ENCODE measurements at places on chromosomes 3 and 15. TPM values are rescaled to one million over a fixed set of nuclear protein-coding genes. Genes with fewer than 3 reads are reported as not detected.

FGD5 gene
- total RNA-seq: 127 TPM

C3orf20 gene
- not detected for total RNA-seq

SETD5 gene
- total RNA-seq: 124 TPM

MUC13 gene
- total RNA-seq: not detected

CISH gene
- 0.33 TPM for total RNA-seq

ARRDC4 gene
- 3.6 TPM for total RNA-seq

PP2D1 gene
- not detected for total RNA-seq

GOLGA6A gene
- not detected for total RNA-seq

NR1I2 gene
- total RNA-seq: not detected

ARPP21 gene
- under 0.01 TPM for total RNA-seq

P2RY12 gene
- total RNA-seq: not detected

CPNE9 gene
- not detected for total RNA-seq

TXNRD3 gene
- total RNA-seq: 8.2 TPM

BNC1 gene
- total RNA-seq: 5.2 TPM

LTF gene
- under 0.01 TPM for total RNA-seq

RBP2 gene
- not detected for total RNA-seq

RNF13 gene
- 40.2 TPM for total RNA-seq

IQCF5 gene
- total RNA-seq: not detected

SRPRB gene
- 68.4 TPM for total RNA-seq

POLQ gene
- total RNA-seq: 2.3 TPM

TRNT1 gene
- total RNA-seq: 16.8 TPM

LMAN1L gene
- total RNA-seq: not detected

PLSCR5 gene
- total RNA-seq: not detected

SMCO1 gene
- not detected for total RNA-seq

GOLGA6D gene
- total RNA-seq: not detected

All from vein endothelial cell (primary cell).